ENCODE measurements at places on chromosomes 7 and 10.

- no peak for DNase-seq
Measured at GRCh38 chr10:7445474-7446185, 34.8 kb upstream of the SFMBT2 start.

DNA sequence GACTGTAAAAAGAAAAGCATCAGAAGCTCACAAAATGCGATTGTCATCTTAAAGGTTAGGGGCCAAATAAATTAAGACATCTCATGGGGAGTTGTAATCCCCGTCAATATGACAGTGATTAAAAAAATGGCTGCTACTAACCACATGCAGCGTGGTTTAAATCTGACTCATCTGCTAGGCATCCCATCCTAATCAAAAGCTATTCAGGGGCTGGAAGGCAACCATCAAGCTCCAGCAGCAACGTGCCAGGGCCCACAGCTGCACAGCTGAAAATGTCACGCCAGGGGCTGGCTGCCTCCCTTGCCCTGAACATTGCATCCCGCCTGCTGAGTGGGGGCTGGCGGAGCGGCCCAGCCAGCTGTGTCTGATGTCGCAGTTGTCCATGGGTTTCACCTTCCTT, 66.3 kb upstream of the FRMD4A start:
- DNase-seq, result no peak

DNA sequence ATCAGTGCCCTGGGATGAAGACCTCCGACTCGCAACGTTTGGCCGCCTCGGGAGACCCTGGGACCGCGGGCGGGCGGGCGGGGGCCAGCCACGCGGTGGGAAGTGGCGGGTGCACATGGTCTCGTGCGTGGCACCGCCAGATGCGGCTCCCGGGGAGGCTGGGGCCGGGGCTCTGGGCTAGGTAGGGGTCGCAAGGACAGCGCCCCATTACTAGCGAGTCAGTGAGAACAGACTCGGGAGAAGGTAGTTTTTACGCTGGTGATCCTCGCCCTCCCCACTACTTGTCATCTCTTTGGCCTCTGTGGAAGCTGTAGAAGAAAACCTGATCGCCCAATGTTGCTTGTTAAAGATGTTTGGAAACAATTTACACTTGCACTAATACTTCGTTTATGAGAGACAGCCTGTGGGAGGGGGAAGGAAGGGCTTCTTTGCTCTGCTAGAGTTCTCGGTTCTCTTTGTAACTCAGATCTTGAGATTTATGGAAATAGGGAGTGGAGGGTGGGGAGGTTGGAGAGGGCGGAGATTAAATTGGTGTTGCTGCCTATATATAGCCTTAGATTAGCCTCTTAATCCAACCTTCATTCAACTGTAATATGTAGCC, 591 bp downstream of the BZW2 start:
- DNase-seq, result no peak

DNA sequence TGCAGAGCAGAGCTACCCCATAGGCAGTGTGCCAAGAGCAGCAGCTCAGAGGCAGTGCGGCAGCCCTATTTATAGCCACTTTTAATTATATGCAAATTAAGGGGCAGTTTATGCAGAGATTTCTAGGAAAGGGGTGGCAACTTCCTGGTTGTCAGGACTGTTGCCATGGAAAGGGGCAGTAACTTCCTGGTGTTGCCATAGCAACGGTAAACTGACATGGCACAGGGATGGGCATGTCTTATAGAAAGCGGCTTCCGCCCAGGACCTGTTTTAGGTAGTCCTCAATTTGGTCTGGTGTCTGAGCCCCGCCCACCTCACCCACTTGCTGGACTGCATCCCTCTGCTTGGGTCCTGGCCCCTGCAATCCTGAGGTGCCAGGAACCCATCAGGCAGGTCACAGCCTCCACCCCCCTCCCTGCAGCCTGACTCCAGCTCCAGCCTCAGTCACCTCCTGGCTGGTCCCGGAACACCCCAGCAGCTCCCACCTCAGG, 115.8 kb downstream of the TMEM130 start:
- DNase-seq, result no peak

- no peak for DNase-seq
Measured at GRCh38 chr7:75663302-75663907, 75.3 kb downstream of the HIP1 start.

- DNase-seq, result no peak
Measured at GRCh38 chr10:36271627-36272340, 629.7 kb upstream of the FZD8 start.

DNA sequence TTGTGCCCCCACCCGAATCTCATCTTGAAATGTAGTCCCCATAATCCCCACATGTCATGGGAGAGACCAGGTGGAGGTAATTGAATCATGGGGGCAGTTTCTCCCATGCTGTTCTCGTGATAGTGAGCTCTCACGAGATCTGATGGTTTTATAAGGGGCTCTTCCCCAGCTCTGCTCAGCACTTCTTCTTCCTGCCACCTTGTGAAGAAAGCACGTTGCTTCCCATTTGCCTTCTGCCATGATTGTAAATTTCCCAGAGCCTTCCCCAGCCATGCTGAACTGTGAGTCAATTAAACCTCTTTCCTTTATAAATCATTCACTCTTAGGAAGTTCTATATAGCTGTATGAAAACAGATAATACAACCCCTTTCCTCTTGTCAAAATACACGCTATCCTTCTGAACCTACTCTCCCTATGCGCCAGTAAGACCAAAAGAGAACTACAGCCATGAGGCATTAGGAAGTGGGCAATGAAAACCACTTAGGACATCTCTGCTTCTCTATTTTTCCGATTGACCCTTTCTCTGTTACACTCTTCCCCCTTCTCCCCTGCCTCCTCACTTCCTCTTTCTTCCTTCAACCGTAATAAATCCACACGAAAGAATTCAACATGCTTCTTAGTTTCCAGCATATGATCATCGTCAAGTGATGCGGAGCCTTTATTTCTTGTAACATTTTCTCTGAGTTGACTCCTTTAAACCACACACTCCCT, 101.2 kb upstream of the WDR11 start:
- no peak for DNase-seq
